CD4-positive, alpha-beta T cell treated with Interleukin-21 for 1 hour (primary cell): ENCODE measurements at places on chromosomes 6 and 20.

- no peak for DNase-seq
Measured at GRCh38 chr6:119138906-119139541, 60.6 kb upstream of the FAM184A start.

- DNase-seq = peak; percentile 82
Measured at GRCh38 chr6:35327349-35328027, 14.9 kb upstream of the PPARD start.

DNA sequence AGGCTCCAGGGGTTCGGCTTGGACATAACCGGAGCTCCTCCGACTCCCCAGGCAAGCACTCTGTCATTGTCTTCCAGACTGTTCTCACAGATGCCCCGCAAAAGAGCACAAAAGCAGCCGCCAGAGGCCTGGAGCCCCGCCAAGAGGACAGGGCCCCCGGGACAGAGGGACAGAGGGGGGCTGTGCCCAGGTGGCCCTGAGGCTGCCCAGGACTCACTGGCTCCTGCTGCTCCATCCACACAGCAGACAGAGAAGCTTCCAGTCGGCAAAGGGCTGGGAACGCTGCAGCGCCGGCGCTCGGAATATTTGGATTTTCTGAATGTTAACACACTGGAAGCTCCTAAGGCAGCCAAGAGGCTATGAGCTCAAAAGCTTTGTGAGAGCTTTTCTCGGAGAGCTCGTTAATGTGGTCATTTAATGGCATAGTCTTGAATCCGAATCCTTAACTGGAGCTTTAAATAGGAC is 68.0 kb upstream of the QKI start:
- no peak for DNase-seq

DNA sequence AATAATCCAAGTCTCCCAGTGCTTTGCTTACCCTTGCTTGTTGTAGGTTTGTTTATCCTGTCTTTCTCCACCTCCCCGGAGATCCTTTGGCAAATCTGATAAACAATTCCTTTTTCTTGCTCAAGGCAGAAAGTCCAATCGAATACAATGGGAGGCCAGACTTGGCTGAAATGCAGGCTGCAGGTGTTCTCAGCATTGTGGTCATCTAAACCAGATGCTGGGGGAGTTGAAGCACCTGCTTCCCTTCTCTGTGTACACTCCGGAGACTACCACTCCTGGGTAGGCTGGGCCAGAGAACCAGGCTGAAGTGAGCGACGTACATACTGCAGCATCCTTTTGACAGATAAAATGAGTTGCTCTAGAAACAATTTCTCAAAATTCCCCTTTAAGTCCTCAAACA is 82.6 kb upstream of the PREP start:
- no peak for DNase-seq

GRCh38 chr20:31560746-31561598 is 44.1 kb upstream of the ID1 start:
- no peak for DNase-seq

- DNase-seq = no peak
Measured at GRCh38 chr20:34243377-34243776, 2.2 kb downstream of the ASIP start.

DNA sequence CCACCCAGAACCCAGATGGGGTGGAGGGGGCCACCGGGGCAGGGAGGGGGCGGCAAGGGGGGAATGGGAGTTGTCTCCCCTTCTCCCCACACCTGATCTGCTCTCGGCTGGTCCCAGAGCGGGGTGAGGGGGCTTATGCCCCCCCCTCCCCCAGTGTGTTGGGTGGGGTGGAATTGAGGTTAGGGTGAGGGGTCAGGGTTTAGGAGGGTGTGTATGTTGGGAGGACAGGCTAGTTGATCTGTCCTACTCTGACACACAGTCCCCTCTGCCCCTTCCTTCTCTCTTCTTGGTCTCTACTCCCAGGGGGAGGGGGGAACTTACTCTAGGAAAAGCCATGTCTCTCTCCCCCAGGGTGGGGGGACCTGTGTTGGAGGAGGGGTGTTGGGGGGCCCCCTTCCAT is 1.9 kb upstream of the ZBTB9 start:
- no peak for DNase-seq

- DNase-seq = no peak
Measured at GRCh38 chr6:1325461-1326309, 13.8 kb downstream of the FOXQ1 start.

DNA sequence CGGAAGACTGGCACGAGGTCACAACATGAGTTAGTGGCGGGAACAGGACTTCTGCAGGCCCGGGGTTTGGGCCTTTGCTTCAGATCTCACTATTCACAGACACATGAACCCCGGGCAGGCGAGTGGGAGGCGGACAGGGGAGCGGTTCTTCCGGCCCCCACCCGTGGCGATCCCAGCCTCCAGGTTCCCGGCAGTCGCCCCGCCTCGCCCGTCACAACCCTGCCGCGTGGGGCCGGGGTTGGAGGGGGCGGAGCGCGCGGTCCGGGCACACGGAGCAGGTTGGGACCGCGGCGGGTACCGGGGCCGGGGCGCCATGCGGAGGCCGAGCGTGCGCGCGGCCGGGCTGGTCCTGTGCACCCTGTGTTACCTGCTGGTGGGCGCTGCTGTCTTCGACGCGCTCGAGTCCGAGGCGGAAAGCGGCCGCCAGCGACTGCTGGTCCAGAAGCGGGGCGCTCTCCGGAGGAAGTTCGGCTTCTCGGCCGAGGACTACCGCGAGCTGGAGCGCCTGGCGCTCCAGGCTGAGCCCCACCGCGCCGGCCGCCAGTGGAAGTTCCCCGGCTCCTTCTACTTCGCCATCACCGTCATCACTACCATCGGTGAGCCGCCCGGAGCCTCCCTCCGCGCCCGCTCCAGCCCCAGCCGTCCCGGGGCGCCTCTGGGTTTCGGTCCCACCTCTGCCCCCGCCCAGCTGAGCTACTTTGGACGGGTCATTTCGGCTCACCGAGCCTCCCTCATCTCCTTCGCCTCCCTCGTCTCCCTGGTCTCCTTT is at the start of gene KCNK15:
TSS of gene KCNK15 (plus strand) at position 268 of the 769 bp plus-strand sequence. CDS start at position 314, 46 bp downstream.
- peak; percentile 35 for DNase-seq

DNA sequence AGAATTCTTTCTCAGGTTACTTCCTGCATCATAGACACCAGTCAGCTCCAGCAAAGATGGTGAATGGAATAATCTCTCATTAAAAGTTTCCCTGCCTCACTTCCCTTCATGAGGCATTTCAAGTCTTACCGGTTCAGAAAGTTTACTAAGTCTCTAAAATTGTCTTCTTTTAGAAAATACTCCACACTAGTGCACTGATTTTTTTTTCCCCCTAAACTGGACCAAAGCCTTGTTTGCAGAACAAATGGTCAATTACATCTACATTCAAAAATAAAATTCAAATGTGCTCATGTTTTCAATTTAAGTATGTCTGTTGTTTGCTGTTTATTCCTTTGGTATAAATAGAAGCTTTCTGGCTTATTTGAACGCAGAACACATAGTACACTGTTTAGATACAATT is 111.2 kb downstream of the GMPR start:
- DNase-seq = no peak

DNA sequence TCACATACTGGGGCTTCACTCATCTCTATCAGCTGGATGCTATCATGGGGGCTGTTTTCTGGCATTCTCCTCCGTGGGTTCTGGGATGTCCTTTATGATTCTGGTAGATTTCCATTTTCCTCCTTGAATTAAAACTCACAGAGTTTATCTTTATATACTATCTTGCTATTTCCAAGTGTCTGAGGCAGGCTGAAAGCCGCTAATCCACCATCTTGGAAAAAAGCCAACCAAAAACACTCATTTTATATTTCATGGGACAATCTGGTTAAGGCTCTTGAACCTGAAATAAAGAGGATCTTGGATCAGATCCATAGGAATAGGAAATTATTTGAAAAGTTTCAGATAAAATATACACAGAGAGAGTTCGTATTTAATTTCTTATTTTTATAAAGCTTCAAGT is 86.0 kb downstream of the AFG1L start:
- DNase-seq = no peak

DNA sequence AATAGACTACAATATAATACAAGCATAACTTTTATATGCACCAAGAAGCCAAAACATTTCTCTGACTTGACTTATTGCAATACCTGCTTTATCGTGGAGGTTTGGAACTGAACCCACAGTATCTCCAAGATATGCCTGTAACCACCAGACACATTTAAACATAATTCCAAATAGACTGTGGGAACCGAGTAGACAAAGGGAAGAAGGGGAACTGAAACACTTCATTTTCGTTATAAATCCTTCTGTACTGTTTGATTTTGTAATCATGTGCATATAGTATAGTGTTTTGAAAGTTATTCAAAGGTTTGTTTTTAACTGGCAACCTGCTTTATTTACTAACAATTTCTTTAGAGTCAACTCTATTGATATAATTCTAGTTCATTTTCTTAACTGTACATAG is 154.9 kb upstream of the BEND6 start:
- DNase-seq = no peak

DNA sequence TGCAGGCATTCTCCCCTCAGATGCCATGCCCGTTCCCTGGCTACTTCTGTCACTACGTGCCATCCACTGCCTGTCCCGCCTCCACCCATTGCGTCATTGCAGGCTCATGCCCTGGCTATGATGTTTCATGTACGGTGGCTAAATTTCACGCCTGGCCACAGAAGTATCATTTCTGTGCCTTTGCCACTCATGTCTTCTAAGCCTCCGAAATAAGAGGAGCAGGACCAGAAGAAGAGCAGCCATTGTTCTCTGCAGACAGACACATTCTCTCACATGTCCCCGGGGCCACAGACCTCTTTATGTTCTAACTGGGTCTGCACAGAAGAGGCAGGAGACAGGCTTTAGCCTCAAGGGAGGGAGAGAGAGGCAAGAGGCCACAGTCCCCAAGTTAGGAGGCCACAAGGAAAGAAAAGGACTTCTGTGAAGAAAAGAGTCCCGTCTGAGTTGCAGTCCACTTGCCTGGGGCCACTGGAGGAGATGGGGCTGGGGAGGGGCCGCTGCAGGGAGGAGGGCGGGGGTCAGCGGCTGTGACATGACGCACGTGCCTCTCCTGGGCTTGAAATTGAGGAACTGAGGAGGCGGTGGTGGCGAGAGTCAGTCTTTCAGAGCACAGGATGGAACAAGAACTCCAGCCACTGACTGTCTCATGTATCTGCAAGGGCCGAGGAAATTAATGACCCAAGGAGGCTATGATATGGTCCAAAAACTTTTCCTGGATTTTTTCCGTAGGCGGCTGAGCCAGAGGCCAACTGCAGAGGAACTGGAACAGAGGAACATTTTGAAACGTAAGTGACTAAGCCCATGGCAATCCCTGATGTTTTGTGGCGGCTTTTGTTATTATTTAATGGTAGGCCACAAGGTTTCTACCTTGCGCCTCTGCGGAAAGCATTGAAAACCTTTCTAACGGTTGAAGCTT is 55.9 kb downstream of the TBC1D7 start:
- DNase-seq = peak; percentile 22

DNA sequence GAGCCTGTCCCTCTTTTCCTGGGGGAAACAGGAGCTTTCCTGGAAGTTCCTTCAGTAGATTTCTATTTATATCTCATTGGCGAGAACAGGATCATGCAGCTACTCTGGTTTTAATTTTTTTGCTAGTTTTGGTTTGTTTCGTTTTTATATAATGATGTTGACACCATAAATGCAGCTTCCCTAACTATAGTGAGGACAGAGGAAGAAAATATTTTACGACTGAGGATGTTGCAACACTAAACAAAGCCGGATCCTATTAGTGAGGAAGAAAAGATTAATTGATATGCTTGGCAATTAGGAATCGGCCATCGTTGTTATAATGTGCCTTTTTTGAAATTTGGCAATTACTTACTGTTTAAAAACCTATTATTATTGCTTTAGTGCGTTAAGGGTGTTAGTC is 16.6 kb downstream of the KDM1B start:
- no peak for DNase-seq

GRCh38 chr20:3661060-3661813 is 2.0 kb downstream of the GFRA4 start:
- DNase-seq = no peak

DNA sequence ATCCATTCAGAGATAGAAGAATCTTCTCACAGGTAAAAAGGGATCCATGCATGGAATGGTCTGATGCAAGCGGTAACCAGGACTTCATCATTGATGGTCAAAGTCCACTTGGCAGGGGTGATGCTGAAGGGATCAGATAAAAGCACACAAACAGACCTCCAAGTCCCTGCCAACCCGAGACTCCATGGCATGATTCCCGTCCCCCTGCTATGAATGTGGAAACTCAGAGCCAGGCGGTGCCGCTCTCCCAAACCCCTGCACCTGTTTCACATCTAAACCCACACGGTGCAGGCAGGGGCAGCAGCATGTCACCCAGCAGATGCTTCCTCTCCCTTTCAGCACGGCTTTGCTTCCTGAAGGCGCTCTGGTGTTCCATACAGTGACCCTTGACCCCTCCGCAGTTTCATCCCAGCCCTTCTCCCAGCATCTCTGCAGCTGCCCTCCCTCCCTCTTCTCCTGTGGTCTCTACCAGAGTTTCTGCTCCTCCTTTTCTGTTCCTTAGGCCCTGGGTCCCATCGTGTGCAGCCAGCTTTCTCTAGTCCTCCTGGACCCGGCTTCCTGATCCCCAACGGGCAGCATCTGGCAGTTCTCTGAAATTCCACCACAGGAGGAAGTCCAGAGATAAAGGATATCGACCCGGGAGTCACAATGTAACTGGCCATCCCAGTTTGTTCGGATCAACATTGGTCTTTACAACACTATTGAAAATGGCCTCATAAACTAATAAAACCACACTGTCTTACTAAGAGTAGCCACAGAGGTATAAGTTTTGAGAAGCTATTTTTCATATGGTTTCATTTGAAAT is 235.0 kb downstream of the TTLL2 start:
- no peak for DNase-seq
